ENCODE measurements at places on chromosomes 3 and 15.

DNA sequence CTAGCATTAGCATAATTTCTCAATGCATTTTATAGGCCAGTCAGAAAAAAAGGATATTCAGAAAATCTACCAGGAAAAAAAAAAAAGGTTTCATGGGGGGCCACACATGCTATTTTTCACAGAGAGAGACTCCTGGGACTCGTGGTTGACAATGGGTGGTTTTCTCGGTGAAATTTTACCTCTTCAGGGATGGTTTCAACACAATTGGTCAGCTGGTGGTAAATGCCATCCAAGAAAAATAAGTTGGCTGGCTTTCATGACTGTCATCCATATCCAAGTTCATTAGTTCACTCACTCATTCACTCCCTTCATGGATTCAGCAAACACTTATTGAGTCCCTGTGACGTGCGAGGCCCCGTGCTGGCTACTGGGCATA is 217.3 kb downstream of the SHQ1 start:
- no peak for DNase-seq

DNA sequence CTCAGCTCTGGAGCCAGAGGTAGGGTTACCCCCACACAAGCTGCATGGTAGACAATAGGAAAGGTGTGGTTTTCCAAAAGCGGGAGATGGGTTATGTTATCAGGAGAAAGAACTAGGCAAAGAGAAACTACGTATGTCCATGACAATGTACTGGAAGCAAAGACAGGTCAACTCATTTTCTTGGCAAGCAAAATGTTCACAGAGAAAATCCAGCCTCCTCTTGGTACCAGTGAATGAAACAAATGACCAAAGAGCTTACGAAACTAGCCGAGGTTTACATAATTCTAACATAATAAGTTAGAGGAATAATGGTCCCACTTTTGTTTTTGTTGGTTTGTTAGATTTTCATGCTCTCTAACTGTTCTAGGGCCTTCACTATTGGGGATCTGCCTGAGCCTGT is 338.1 kb upstream of the TGFBR2 start:
- no peak for DNase-seq

- DNase-seq = no peak
Measured at GRCh38 chr3:9110802-9111201, 138.6 kb downstream of the SRGAP3 start.

- DNase-seq = no peak
Measured at GRCh38 chr3:105832644-105833043, 36.2 kb downstream of the CBLB start.

DNA sequence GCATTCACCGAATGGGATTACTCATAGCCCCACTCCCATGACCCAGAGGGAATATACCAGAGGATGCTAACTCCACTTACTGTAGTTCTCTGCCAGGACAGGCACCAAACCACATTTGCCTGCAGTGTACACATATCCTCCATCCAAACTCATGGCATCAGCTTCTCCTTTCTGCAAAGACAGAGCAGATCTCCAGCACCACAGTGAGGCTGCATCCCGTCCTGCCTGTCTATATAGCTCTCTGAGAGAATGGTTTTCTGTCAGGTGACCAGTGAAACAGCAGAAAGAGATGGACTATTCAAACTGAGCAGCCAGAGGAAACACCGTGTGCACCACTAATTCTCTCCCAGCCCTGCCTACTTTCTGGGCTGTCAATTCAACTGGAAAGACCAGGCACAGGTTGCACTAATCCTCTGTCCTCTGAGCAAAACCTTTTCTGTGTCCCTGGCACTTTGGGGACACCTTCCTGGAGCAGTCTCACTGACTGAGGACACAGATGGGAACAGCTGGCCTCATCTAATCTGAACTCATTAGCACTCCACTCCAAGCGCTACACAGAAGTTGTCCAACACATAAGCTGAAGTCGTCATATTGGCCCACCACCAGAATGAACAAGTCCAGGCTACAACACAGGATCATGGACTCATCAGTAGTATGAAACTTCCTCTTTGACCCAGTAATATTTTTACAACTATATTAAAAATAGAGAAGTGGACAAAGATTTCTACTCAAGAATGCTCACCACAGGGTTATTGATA is 17.3 kb downstream of the LTF start:
- DNase-seq = no peak

- no peak for DNase-seq
Measured at GRCh38 chr15:78752492-78753358, 58.5 kb downstream of the ADAMTS7 start.

- peak; percentile 43 for DNase-seq
Measured at GRCh38 chr3:190131329-190131728, 10.6 kb upstream of the P3H2 start.
